ENCODE measurements at places on chromosomes 3 and 15. TPM values are rescaled to one million over a fixed set of nuclear protein-coding genes. Genes with fewer than 3 reads are reported as not detected.

FEZF2 gene
- not detected for total RNA-seq

IL17RE gene
- total RNA-seq: 1.3 TPM

WWTR1 gene
- total RNA-seq: 0.27 TPM

TSPAN3 gene
- total RNA-seq: 24.4 TPM

MYO5C gene
- total RNA-seq: 0.88 TPM

ZNF385D gene
- total RNA-seq: 1.1 TPM

IGF2BP2 gene
- total RNA-seq: 0.14 TPM

CADM2 gene
- total RNA-seq: not detected

CKMT1A gene
- total RNA-seq: not detected

GABRA5 gene
- not detected for total RNA-seq

ENTPD3 gene
- total RNA-seq: not detected

GRCh38 chr3:67602816-67603215 is 51.6 kb downstream of the SUCLG2 start:
- no peaks in the 10 kb centered on the region for H3K36me3 ChIP-seq
- no peak for DNase-seq
- H3K27me3 ChIP-seq: no peaks in the 10 kb centered on the region
- H3K4me1 ChIP-seq: peaks cover 67% of the 10 kb centered on the region

GRCh38 chr3:148582126-148582525 is 115.6 kb upstream of the AGTR1 start:
- DNase-seq: no peak
- no peaks in the 10 kb centered on the region for H3K4me1 ChIP-seq
- H3K36me3 ChIP-seq: no peaks in the 10 kb centered on the region
- H3K27ac ChIP-seq: no peak overlapping the region

DNA sequence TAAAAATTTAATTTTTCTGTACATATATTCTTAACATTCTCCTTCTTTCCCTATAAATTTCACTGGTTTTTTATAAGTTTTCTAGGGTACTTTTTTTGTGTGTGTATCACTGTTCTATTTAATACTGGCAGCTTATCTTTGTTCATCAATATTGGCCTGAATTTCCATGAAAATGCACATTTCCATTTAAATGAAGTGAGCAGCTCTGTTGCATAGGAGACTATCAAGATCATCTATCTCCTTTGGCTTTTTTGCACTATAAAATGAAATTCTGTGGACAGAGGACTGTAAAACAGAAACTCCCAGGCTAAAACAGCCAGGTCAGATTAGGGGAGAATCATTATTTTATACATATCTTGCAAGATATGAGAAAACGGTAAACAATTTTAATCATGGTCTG is 277.0 kb upstream of the ARL6 start:
- no peaks in the 10 kb centered on the region for H3K4me1 ChIP-seq
- no peak overlapping the region for H3K27ac ChIP-seq
- no peaks in the 10 kb centered on the region for H3K36me3 ChIP-seq
- H3K27me3 ChIP-seq: no peaks in the 10 kb centered on the region

GRCh38 chr3:195768414-195768813 is 43.3 kb downstream of the MUC4 start:
- H3K4me3 ChIP-seq: no peak overlapping the region
- H3K27ac ChIP-seq: no peak overlapping the region
- no peaks in the 10 kb centered on the region for H3K4me1 ChIP-seq
- H3K27me3 ChIP-seq: no peaks in the 10 kb centered on the region
- DNase-seq: no peak

- H3K27me3 ChIP-seq: no peaks in the 10 kb centered on the region
- H3K27ac ChIP-seq: no peak overlapping the region
- no peak for DNase-seq
- no peaks in the 10 kb centered on the region for H3K36me3 ChIP-seq
These were observed 1.6 kb downstream of the IL12A start for GRCh38 chr3:159989973-159990846.

- DNase-seq: no peak
- H3K4me3 ChIP-seq: no peak overlapping the region
- H3K4me1 ChIP-seq: no peaks in the 10 kb centered on the region
These were observed 46.1 kb upstream of the TMEM158 start for GRCh38 chr3:45272032-45272810.

DNA sequence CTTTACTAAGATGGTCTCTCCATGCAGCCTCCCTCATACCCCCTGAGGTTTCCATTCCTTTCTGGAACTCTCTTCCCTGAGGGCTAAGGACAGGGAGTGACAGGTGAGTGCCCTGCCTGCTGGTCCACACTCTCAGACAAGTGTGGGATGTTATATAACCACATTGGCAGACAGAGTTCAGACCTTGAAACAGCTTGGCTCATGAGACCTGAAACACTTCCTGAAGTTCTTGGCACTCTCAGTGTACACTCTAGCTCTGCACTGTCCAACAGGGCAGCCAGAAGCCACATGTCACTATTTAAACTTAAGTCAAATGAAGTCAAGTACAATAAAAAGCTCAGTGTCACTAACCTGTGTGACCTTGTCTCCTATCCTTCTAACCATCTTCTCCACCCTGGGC is 188.5 kb downstream of the ZNF621 start:
- H3K4me3 ChIP-seq: no peak overlapping the region
- H3K27me3 ChIP-seq: no peaks in the 10 kb centered on the region
- no peaks in the 10 kb centered on the region for H3K4me1 ChIP-seq
- no peak for DNase-seq
- H3K27ac ChIP-seq: no peak overlapping the region

- H3K27me3 ChIP-seq: no peaks in the 10 kb centered on the region
- peaks cover 25% of the 10 kb centered on the region for H3K4me1 ChIP-seq
- peak; percentile 46 for DNase-seq
- H3K27ac ChIP-seq: peak overlapping the region; percentile 53
- peak overlapping the region; percentile 50 for H3K4me3 ChIP-seq
- no peaks in the 10 kb centered on the region for H3K36me3 ChIP-seq
These were observed 25.1 kb downstream of the SHISA5 start for GRCh38 chr3:48478626-48479555.

GRCh38 chr3:169563775-169564059 is 99.8 kb downstream of the MECOM start:
- DNase-seq: no peak
- H3K27me3 ChIP-seq: no peaks in the 10 kb centered on the region
- no peak overlapping the region for H3K27ac ChIP-seq
- H3K4me3 ChIP-seq: no peak overlapping the region
- H3K4me1 ChIP-seq: no peaks in the 10 kb centered on the region

GRCh38 chr3:74614107-74614967 is at the start of gene CNTN3:
Gene CNTN3, minus strand, starts transcription at chr3:74614659. Its CDS starts 93,547 bp downstream, at chr3:74521112.
- no peak within 1 kb of the TSS for H3K4me3 ChIP-seq
- no peaks in the 10 kb centered on the region for H3K4me1 ChIP-seq
- H3K27ac ChIP-seq: no peak within 1 kb of the TSS
- DNase-seq: no peak
- no peaks in the 10 kb centered on the region for H3K27me3 ChIP-seq

DNA sequence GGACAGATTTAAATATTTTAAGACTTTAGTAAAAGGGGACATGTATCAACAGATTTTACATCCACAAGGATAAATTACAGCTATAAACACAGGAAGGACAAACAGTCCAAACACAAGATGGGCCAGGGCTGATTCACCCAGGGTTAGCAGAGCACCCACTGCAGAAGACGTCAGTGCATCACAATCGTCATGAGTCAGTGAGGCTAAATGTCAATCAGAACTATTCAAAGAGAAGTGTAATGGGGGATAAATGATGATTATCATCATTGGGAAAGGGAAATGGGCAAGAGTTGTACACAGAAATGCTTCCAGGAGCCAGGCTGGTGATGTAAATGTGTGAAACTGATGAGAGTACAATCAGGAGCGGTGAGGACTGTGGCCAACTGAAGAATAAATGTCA is 226.8 kb downstream of the PLCL2 start:
- no peaks in the 10 kb centered on the region for H3K27me3 ChIP-seq
- no peaks in the 10 kb centered on the region for H3K36me3 ChIP-seq
- no peak overlapping the region for H3K27ac ChIP-seq
- no peak for DNase-seq
- H3K4me1 ChIP-seq: no peaks in the 10 kb centered on the region

- no peak overlapping the region for H3K4me3 ChIP-seq
- H3K27me3 ChIP-seq: no peaks in the 10 kb centered on the region
- DNase-seq: no peak
- H3K27ac ChIP-seq: no peak overlapping the region
- H3K4me1 ChIP-seq: no peaks in the 10 kb centered on the region
These were observed 104.6 kb downstream of the ZIC1 start for GRCh38 chr3:147513785-147514184.

- no peaks in the 10 kb centered on the region for H3K27me3 ChIP-seq
- no peak overlapping the region for H3K4me3 ChIP-seq
- no peaks in the 10 kb centered on the region for H3K36me3 ChIP-seq
- H3K27ac ChIP-seq: no peak overlapping the region
These were observed 1047.0 kb downstream of the TUSC7 start for GRCh38 chr3:117756563-117756962.

GRCh38 chr15:47908950-47909670 is 191.8 kb downstream of the SEMA6D start:
- H3K4me3 ChIP-seq: no peak overlapping the region
- H3K27ac ChIP-seq: no peak overlapping the region
- H3K4me1 ChIP-seq: no peaks in the 10 kb centered on the region
- H3K27me3 ChIP-seq: no peaks in the 10 kb centered on the region
- no peak for DNase-seq
- no peaks in the 10 kb centered on the region for H3K36me3 ChIP-seq

- H3K27me3 ChIP-seq: no peaks in the 10 kb centered on the region
- H3K4me3 ChIP-seq: no peak overlapping the region
- no peaks in the 10 kb centered on the region for H3K36me3 ChIP-seq
- no peaks in the 10 kb centered on the region for H3K4me1 ChIP-seq
These were observed 205.9 kb upstream of the IGF1R start for GRCh38 chr15:98442379-98442833.

DNA sequence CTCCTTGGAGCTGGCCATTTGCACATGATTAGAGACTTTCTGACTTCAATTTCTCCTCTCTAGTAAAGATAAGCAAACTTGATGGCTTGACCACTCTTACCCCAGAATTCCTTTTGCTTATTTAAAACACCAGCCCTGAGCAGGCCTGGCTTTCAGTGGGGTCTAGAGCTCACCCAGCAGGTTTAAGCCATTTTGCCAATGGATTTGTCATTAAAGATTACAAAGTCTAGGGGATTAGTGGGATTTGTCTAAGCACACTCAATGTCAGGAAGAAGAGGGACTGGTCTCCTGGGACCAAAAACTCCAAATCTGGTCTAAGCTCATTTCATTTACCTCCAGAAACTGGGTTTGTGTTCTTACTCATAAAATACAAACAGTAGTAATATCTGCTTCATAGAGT is 57.3 kb upstream of the SNTN start:
- no peak overlapping the region for H3K4me3 ChIP-seq
- no peak overlapping the region for H3K27ac ChIP-seq
- DNase-seq: no peak

GRCh38 chr3:71346061-71346460 is 237.5 kb downstream of the FOXP1 start:
- no peak overlapping the region for H3K4me3 ChIP-seq
- H3K27ac ChIP-seq: no peak overlapping the region
- no peak for DNase-seq
- H3K27me3 ChIP-seq: no peaks in the 10 kb centered on the region

GRCh38 chr15:40439960-40440742 is 602 bp upstream of the BAHD1 start:
- no peak overlapping the region for H3K27ac ChIP-seq
- no peaks in the 10 kb centered on the region for H3K27me3 ChIP-seq
- H3K4me1 ChIP-seq: peaks cover 25% of the 10 kb centered on the region

GRCh38 chr3:60578936-60579335 is 672.3 kb downstream of the FHIT start:
- H3K27me3 ChIP-seq: no peaks in the 10 kb centered on the region
- H3K27ac ChIP-seq: no peak overlapping the region
- no peak overlapping the region for H3K4me3 ChIP-seq

GRCh38 chr3:191972714-191973398 is 511.9 kb downstream of the PYDC2 start:
- no peak for DNase-seq
- no peaks in the 10 kb centered on the region for H3K36me3 ChIP-seq
- no peak overlapping the region for H3K27ac ChIP-seq
- no peaks in the 10 kb centered on the region for H3K27me3 ChIP-seq
- no peaks in the 10 kb centered on the region for H3K4me1 ChIP-seq
- H3K4me3 ChIP-seq: no peak overlapping the region

DNA sequence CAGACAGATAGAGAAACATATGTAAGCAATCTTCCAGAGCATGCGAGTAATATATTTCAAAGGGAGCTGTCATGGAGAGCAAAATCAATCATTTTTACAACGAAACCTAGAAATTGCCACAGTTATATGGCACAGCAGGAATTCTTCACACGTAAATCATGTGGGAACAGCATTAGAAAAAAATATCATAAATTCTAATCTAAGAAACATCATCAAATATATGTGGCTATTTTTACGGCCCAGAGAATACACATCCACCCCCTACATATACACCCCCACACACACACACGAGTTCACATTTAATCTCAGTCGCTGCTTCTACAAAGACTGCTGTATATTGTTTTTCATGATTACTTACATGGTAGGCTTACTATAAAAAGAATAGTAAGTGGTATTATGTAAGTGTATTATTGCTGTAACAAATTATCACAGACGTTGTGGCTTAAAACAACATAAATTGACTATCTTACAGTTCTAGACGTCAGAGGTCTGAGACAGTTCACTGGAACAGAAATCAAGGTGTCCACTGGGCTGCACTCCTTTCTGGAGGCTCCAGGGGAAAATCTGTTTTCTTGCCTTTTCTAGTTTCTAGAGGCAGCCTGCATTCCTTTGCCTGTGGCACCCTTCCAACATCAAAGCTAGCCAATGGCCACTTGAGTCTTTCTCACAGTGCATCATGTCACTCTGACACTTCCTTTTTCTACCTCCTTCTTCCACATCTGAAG is 363.3 kb downstream of the ULK4 start:
- H3K4me3 ChIP-seq: no peak overlapping the region
- DNase-seq: no peak
- H3K4me1 ChIP-seq: no peaks in the 10 kb centered on the region
- no peak overlapping the region for H3K27ac ChIP-seq
- no peaks in the 10 kb centered on the region for H3K36me3 ChIP-seq

GRCh38 chr3:100402256-100402655 is 917 bp downstream of the LNP1 start:
- H3K27ac ChIP-seq: peak overlapping the region; percentile 85
- no peak for DNase-seq
- peak overlapping the region; percentile 90 for H3K4me3 ChIP-seq
- peaks cover 9% of the 10 kb centered on the region for H3K36me3 ChIP-seq

GRCh38 chr3:195221015-195221853 is 49.7 kb downstream of the XXYLT1 start:
- no peak for DNase-seq
- H3K36me3 ChIP-seq: no peaks in the 10 kb centered on the region
- no peak overlapping the region for H3K4me3 ChIP-seq
- H3K27me3 ChIP-seq: no peaks in the 10 kb centered on the region

DNA sequence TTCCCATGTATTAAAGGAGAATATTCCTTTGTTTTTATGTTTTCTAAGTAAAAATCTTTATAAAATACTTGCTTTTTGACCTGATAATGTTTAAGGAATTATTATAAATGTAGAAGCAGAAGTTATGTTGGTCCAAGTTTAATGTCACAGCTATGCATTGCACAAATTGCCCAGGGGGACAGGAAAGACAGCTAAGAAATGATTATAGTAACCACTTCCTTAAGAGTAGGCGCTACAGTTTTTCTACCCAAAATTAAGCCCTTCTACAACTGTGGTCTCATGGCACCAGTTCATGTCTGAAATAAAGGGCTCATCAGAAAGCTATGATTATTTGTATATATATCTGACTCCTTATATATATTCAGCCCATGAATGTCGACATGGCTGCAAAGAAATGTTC is 176.4 kb downstream of the GBE1 start:
- H3K27me3 ChIP-seq: no peaks in the 10 kb centered on the region
- DNase-seq: no peak
- H3K4me3 ChIP-seq: no peak overlapping the region
- no peaks in the 10 kb centered on the region for H3K4me1 ChIP-seq
